CD4-positive, alpha-beta T cell treated with Interleukin-6 at 100 ng/mL for 8 hours (primary cell): ENCODE measurements at places on chromosomes 4 and X.

DNA sequence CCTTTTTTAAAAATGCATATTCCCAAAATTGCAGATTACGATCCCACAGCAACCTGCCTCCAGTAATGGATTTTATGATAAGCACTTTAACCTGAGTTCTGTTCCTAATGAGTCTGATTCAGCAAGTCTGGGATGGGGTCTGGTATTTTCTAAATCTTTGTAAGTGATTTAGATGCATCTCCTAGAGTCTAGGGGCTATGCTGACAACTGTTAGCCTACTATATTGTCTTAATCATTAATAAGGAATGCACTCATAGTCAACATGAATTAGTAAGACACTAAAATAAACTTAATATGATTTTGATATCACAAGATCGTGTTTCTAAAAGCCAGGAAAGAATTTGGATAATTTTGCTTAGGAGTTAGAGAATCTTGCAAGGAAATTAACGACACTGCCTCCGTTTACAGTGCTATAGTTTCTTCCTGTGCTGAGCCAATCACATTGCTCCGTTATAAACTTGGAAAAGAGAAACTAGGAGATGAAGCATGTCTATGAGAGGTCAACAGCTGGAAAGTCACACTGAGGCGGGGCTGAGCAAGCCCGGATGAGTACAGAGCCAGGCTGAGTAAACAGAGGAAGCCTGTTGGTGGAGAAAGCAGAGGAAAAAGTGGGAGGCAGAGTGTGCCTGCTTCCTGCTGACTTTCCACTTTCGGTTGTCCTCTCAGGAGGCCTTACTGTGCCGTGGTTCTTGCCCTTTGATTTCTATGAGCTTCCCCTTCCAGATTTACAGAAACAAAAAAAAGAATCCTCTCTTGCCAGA, 5.4 kb downstream of the SCARB2 start:
- no peak for DNase-seq

- no peak for DNase-seq
Measured at GRCh38 chr4:26083987-26084386, 170.0 kb downstream of the SMIM20 start.

DNA sequence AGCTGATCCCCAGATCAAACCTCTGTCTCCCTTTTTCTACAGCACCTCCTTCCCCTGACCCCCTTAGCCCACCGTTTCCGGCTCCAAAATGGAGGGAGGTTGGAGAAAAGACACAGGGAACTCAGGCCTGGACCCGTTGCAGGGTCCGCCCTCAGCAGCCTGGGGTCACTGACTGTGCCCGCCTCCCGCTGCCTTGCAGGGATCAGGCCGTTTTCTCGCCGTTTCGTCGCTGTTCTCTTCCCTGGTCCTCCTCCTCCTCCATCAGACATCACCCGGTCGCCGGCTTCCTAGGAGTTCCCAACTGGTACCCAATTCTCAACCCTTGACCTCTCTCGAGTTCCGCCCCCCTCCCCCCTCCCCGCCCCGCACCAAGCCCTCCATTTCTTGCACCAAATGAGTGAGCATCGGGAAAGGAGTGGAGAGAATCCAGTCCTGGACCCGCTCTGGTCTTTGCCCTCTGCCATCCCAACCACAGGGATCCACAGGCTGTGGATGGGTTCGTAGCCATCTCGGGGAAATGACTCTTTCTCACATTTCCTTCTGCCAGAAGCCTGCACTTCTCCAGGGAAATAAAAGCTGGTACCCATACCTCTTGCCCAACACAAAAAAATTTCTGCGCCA, 493 bp downstream of the TCEAL5 start:
- DNase-seq = no peak

DNA sequence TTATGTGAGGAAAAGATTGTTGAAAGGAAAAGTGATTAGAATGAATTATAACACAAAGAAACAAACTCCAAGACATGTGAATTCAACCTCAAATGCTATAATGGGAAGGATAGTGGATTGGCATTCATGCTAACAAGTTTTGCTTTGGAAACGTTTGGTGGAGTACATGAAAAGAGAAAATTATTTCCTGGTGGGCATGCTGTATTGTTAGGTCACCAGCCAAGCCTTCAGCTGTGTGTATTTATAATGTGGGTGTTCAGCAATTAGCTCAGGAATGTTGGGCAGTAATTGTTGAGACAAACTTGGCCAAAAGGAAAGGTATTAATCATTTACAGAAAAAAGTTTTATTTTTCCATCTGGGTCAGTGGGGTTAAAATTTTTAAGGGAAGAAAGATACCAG, 198.9 kb upstream of the ARSJ start:
- no peak for DNase-seq

- DNase-seq = no peak
Measured at GRCh38 chr4:104416725-104417356, 77.9 kb downstream of the CXXC4 start.

DNA sequence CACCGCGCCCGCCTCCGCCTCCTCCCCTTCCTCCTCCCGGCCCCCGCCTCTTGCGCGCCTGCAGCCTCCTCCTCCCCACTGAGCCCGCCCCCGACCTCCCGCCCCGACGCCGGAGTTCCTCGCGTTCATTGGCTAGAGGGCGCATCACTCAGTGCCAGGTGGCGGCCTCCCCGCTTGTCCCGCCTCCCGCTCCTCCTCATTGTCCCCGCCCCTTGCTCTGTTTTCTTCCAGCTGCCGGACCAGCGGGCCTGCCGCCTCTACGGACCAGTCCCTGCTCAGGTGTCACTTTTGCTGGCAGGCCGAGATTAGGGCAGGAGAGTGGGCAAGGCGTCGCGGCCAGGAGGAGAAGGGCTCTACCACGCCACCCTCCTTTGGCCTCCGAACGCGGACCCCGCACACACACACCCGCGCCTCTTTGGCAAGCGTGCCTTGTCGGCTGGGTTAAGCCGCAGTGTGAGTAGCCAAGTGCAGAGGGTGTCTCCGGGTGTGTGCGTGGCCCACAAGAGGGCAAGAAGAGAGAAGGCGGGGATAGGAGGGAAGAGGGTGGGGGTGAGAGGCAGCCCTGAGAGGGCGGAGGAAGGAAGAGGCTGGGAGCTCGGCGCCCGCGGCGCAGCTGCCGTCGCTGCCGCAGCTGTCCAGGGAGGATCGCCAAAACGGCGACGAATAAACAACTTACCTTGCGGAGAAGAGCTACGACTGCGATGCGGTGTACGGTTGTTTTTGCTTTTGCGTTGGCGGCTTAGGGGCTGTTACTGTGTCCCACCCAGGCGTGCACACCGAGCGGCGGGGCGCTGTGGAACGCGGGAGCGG, 436 bp upstream of the PPP3CA start:
- peak; percentile 99 for DNase-seq

DNA sequence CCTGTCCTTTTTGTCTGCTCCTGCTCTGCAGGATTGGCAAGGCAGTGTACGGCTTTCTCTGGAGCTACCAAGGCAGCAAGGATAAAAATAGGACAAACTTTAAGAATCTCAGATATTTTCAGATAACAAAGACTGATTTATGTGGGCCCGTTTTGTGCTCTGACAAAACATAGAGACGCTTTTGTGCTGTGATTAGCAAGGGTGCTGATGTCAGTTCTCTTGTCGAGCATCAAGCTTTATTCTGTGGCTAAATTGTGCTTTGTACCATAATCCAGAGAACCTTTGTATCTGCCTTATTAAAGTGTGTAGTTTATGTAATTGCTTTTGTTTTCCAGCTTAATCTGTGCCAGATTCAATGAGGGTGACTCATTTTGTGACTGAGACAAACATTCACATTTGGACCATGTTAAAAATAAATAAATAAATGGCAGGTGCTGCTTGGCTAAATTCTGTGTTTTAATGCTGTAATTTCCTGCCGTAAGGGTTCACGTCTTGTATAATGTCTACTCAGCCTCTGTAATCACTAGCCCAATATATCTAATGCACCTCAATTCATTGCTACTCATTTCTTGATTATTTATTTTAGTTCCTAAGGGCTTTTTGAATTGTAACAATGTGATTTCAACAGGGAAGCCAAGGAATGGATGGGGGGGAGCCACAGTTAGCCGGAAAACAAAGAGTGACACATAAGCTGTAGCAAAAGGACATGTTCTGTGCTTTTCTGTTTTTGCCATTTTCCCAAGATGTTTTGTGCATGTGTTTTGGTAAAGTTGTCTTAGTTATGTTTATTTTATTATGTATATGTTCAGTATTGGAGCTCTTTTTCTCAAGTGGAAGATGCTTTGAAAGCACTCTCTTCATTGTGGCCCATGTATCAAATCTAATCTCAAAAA, 75.1 kb downstream of the GAB1 start:
- DNase-seq = no peak

GRCh38 chrX:15815779-15816437, 25.6 kb downstream of the ZRSR2 start:
- DNase-seq = peak; percentile 27
